Activated T-cell treated with anti-CD3 and anti-CD28 coated beads, Interleukin-2, amount 50 U/mL, for 72 hours (primary cell): ENCODE measurements at places on chromosomes 16 and 17. TPM values are rescaled to one million over a fixed set of nuclear protein-coding genes. Genes with fewer than 3 reads are reported as not detected.
A peak's percentile ranks its signal among the peaks of the same experiment; 100 is the strongest.

CFAP97D1 gene
- not detected for total RNA-seq

VAT1L gene
- 0.07 TPM for total RNA-seq

ITGAL gene
- 517 TPM for total RNA-seq

RFNG gene
- 42.2 TPM for total RNA-seq

TMEM101 gene
- total RNA-seq: 32.3 TPM

NHLRC4 gene
- total RNA-seq: 1.4 TPM

ZNF469 gene
- total RNA-seq: 0.34 TPM

KRTAP4-9 gene
- not detected for total RNA-seq

TOB1 gene
- total RNA-seq: 57.3 TPM

NDUFAB1 gene
- total RNA-seq: 80.3 TPM

DNA sequence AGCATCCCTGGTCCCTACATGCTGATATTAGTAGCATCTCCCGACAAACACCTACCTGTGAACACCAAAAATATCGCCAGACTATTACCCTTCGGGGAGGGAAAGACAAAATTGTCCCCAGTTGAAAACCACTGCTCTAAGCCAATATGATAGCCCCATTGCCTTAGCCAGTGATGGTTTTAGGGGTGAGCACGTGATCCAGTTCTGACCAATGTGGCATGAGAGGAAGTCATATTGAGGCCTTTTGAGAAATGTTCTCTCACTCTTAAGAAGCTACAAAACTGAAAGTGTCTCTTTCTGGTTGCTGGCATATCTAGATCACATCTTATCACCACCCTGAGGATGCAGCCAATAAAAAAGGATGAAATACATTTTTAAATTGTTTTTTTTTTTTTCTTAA lies 136.3 kb downstream of the GRIN2A start:
- H3K36me3 ChIP-seq: no peaks in the 10 kb centered on the region
- DNase-seq: no peak
- H3K4me3 ChIP-seq: no peak overlapping the region
- H3K27me3 ChIP-seq: no peaks in the 10 kb centered on the region

GRCh38 chr16:52128361-52128760 lies 418.6 kb downstream of the TOX3 start:
- no peaks in the 10 kb centered on the region for H3K27me3 ChIP-seq
- no peak overlapping the region for H3K27ac ChIP-seq
- peaks cover 2% of the 10 kb centered on the region for H3K36me3 ChIP-seq
- no peak for DNase-seq

GRCh38 chr17:61168506-61168905 lies 231.1 kb upstream of the TBX2 start:
- no peaks in the 10 kb centered on the region for H3K27me3 ChIP-seq
- H3K4me1 ChIP-seq: peaks cover 16% of the 10 kb centered on the region
- no peak overlapping the region for H3K4me3 ChIP-seq
- peak overlapping the region; percentile 70 for H3K27ac ChIP-seq
- DNase-seq: no peak

DNA sequence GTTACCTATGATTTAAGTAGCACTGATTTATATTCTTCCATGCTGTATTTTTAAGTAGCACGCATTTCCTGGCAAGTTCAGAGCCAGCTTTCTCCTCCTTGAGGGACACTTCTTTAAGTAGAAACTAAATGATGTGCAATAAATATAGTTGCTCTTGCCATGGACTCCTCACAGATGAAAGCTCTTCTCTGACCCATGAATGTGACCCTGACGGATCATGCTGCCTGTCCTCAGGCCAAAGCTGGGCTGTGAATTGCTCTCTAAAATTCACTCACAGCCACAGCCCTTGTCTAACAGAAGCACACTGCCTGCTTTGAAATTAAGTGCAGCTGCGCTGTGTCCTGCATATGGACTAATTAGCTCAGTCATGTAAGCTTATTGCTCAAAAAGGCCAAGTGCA lies 438.8 kb downstream of the PMP22 start:
- no peak overlapping the region for H3K27ac ChIP-seq
- no peaks in the 10 kb centered on the region for H3K4me1 ChIP-seq
- no peak for DNase-seq
- H3K4me3 ChIP-seq: no peak overlapping the region

DNA sequence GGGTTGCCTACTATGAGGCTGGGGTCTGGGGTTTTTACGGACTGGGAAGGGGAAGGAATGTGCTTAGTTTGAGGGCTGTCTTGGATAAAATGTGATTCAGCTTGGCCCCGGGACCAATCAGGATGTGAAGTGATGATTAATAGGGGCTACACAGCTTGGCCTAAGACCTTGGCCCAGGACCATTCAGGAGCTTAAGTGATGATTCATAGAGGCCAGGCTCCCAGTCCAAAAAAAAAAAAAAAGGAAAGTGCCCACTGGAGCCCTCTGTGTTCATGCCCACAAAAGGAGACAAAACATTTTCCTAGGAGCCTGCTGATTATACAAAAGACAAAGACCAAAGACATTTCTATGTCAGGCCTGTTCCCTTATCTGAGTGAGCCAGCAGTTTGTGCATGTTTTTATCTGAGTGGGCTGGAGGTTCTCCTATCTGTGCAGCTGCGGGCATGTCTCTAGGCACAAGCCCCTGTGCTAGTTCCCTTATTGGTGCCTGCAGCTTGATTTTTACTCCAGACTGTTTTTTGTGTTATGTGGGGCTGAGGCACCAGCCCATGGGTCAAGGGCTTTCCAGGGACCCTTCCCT lies 898.2 kb upstream of the GOT2 start:
- no peaks in the 10 kb centered on the region for H3K4me1 ChIP-seq
- no peaks in the 10 kb centered on the region for H3K36me3 ChIP-seq

- H3K4me1 ChIP-seq: no peaks in the 10 kb centered on the region
- no peaks in the 10 kb centered on the region for H3K27me3 ChIP-seq
These were observed 13.4 kb upstream of the ADCY7 start for GRCh38 chr16:50252874-50253513.

DNA sequence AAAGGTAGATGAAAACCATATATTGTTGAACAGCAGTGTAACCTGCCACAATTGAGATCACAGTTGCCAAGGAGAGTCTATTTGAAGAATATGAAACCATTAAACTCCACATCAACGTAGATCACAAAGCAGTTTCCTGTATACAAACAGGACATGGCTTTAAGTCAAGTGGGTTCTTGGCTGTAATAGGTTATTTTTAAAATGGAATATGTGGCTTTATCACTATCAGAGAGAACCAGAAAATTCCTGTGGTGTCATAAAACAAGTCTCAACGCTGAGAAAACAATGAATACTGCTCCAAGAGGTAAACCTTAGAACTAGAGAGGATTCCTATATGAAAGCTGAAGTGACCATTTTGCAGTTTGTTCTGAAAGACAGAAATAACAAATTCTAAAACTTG lies 999.7 kb downstream of the CDH11 start:
- DNase-seq: no peak
- H3K27ac ChIP-seq: no peak overlapping the region
- no peaks in the 10 kb centered on the region for H3K4me1 ChIP-seq
- H3K4me3 ChIP-seq: no peak overlapping the region
- no peaks in the 10 kb centered on the region for H3K36me3 ChIP-seq

- peak within 1 kb of the TSS; percentile 95 for H3K4me3 ChIP-seq
- peak; percentile 56 for DNase-seq
- H3K27me3 ChIP-seq: no peaks in the 10 kb centered on the region
These were observed at the start of gene ANKRD13B for GRCh38 chr17:29592850-29593551. TSS of gene ANKRD13B (plus strand) at chr17:29593132. CDS start at chr17:29593622, 490 bp downstream.

- no peaks in the 10 kb centered on the region for H3K36me3 ChIP-seq
- H3K27me3 ChIP-seq: peaks cover 10% of the 10 kb centered on the region
- H3K4me1 ChIP-seq: no peaks in the 10 kb centered on the region
- no peak for DNase-seq
- no peak overlapping the region for H3K4me3 ChIP-seq
These were observed 38.4 kb downstream of the EPN2 start for GRCh38 chr17:19275457-19276127.

GRCh38 chr17:57395721-57396321 lies 139.5 kb downstream of the MSI2 start:
- no peak for DNase-seq
- H3K27ac ChIP-seq: no peak overlapping the region
- peaks cover 11% of the 10 kb centered on the region for H3K4me1 ChIP-seq
- peaks cover 2% of the 10 kb centered on the region for H3K36me3 ChIP-seq

- no peak overlapping the region for H3K4me3 ChIP-seq
- H3K27ac ChIP-seq: no peak overlapping the region
- no peaks in the 10 kb centered on the region for H3K36me3 ChIP-seq
- no peak for DNase-seq
These were observed 15.7 kb upstream of the ATF7IP2 start for GRCh38 chr16:10370096-10370726.

DNA sequence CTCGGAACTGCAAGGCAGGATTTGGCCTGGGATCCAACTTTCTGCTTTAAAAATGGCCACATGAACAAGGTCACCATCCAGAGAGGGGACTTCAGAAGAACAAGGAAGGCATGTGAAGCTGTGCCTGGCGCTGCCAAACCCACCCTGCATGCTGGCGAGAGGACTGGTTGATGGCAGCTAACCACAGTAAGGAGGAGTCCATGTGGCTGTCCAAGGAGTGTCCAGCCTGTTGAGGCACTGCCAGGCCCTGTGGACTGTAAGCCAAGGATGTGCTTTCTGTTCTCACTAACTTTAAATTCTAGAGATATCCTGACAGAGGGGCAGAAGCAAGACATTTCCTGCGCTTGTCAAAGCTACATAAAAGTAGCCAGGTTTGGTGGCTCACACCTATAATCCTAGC lies 40.4 kb downstream of the CDK5R1 start:
- H3K36me3 ChIP-seq: no peaks in the 10 kb centered on the region
- H3K4me1 ChIP-seq: peaks cover 66% of the 10 kb centered on the region
- no peak for DNase-seq
- H3K4me3 ChIP-seq: no peak overlapping the region
- no peak overlapping the region for H3K27ac ChIP-seq

DNA sequence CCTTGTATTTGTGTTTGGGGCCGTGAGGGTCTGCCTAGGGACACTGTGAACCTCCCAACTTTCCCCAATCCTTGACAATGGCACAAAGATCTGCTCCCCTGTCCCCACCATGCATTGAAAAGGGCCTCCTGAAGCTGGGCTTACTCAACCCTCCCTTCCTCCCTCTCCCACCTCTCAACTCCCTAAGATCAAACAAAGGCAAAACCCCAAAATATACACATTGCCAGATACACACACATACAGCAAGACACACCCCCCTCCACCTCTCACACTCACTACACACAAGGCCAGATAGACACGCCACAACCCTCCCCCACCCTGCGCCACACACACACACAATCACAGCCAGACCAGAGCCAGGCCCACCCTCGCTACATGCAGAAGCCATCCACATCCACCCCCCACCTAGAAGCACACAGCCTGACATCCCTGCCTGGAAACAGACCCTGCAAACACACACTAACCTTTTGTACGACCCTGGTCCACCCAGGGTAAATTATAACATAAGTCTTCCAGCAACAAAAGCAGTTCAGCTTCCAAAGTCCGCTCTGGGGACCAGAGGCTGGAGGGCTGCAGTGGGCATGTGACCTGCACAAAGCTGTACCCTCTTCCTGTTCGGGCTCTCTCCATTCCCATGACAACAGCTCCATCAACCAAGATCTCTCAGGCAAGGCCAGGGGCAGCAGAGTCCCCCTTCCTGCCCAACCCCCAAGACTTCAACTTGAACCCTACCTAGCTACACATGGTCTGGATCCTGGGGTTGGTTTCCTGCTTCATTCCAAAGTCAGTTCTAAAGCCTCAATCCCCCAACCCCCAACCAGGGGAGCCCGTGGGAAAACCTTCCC lies 1.9 kb downstream of the PCGF2 start:
- H3K27me3 ChIP-seq: peaks cover 43% of the 10 kb centered on the region
- peaks cover 38% of the 10 kb centered on the region for H3K4me1 ChIP-seq
- H3K4me3 ChIP-seq: peak overlapping the region; percentile 57
- DNase-seq: no peak
- H3K36me3 ChIP-seq: peaks cover 2% of the 10 kb centered on the region
- H3K27ac ChIP-seq: no peak overlapping the region

- no peak overlapping the region for H3K4me3 ChIP-seq
- no peaks in the 10 kb centered on the region for H3K27me3 ChIP-seq
- H3K4me1 ChIP-seq: no peaks in the 10 kb centered on the region
- H3K36me3 ChIP-seq: no peaks in the 10 kb centered on the region
- H3K27ac ChIP-seq: no peak overlapping the region
These were observed 255.5 kb downstream of the CDH13 start for GRCh38 chr16:82882226-82882625.

DNA sequence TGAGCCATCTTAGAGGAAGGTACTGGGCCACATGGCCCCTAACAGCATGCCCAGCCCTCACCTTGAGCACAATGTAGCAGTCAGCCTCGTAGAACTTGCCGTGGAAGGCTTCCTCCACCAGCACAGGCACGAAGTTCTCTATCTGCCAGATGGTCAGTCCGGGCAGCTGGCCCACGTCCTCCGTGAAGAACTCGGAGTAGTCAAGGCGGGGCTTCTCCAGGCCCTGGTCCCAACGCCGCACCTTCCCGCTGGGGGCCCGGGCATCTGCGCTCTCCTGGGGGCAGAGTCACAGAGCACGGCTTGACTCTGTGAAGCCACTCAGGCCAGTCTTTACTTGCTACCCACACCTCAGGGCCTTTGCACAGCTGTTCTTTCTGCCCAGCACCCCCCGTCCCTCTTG lies 7.3 kb downstream of the FLII start:
- H3K27me3 ChIP-seq: no peaks in the 10 kb centered on the region
- H3K4me3 ChIP-seq: no peak overlapping the region
- H3K27ac ChIP-seq: no peak overlapping the region
- no peaks in the 10 kb centered on the region for H3K4me1 ChIP-seq
- H3K36me3 ChIP-seq: peaks cover 4% of the 10 kb centered on the region

DNA sequence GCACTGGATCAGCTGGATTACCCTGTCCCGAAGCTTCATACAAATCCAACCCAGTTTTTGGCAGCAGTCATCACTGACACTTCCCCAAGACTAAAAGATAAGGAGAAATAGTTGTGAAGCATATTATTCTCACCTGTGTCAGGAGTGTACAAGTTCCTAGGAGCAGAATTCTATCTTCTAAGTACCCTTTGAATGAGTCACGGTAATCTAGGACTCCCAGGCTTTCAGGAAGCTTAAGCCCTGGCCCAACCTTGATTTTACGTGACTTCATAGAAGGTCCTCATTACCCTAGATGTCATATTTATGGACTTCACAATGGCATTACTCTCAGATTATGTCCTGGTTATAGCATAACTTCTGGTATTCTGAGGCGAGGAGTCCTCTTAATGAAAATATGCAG lies 31.9 kb downstream of the CYB561 start:
- DNase-seq: no peak
- H3K4me3 ChIP-seq: no peak overlapping the region
- H3K27me3 ChIP-seq: no peaks in the 10 kb centered on the region
- no peaks in the 10 kb centered on the region for H3K4me1 ChIP-seq

GRCh38 chr16:31331141-31331764 lies 23.7 kb upstream of the ITGAX start:
- no peak overlapping the region for H3K27ac ChIP-seq
- peaks cover 20% of the 10 kb centered on the region for H3K27me3 ChIP-seq
- H3K4me1 ChIP-seq: peaks cover 22% of the 10 kb centered on the region
- H3K36me3 ChIP-seq: peaks cover 3% of the 10 kb centered on the region
- peak overlapping the region; percentile 88 for H3K4me3 ChIP-seq
- DNase-seq: peak; percentile 46

GRCh38 chr16:78817200-78817739 lies 717.8 kb downstream of the WWOX start:
- H3K4me3 ChIP-seq: no peak overlapping the region
- peak overlapping the region; percentile 29 for H3K27ac ChIP-seq
- H3K4me1 ChIP-seq: no peaks in the 10 kb centered on the region
- no peak for DNase-seq
- no peaks in the 10 kb centered on the region for H3K27me3 ChIP-seq

GRCh38 chr16:51175081-51175480 lies 24.0 kb upstream of the SALL1 start:
- no peaks in the 10 kb centered on the region for H3K4me1 ChIP-seq
- no peak for DNase-seq
- no peak overlapping the region for H3K27ac ChIP-seq
- no peaks in the 10 kb centered on the region for H3K36me3 ChIP-seq

- H3K27me3 ChIP-seq: no peaks in the 10 kb centered on the region
- no peak for DNase-seq
- no peak overlapping the region for H3K4me3 ChIP-seq
- peaks cover 42% of the 10 kb centered on the region for H3K4me1 ChIP-seq
- no peaks in the 10 kb centered on the region for H3K36me3 ChIP-seq
These were observed 51.7 kb upstream of the GSE1 start for GRCh38 chr16:85561248-85562092.
